A549 treated with DMSO at 1 μM for 4 hours (cell line): ENCODE measurements at places on chromosomes 1 and 21. TPM values are rescaled to one million over a fixed set of nuclear protein-coding genes. Genes with fewer than 3 reads are reported as not detected.

The COA7 gene
- total RNA-seq = 19.4 to 25.1 TPM (median 24.6 TPM) in 5 replicates

The HNRNPR gene
- total RNA-seq = 155 to 185 TPM (median 178 TPM) in 5 replicates

The FTCD gene
- 0.08 to 0.16 TPM in 2 of 5 replicates, not detected in the others for total RNA-seq

The PIGR gene
- 0.23 TPM in 1 of 5 replicates, not detected in the others for total RNA-seq

The SIK1 gene
- total RNA-seq = 9.8 to 19.2 TPM (median 16.6 TPM) in 5 replicates

The SRSF11 gene
- total RNA-seq = 74.3 to 86.3 TPM (median 80.3 TPM) in 5 replicates

The KPRP gene
- not detected in 5 replicates for total RNA-seq

The CLK2 gene
- total RNA-seq = 18.1 to 31.1 TPM (median 29.0 TPM) in 5 replicates

The OR2M4 gene
- total RNA-seq = not detected in 5 replicates

The RAVER2 gene
- 4.7 to 5.9 TPM (median 5.5 TPM) in 5 replicates for total RNA-seq

The EPHX1 gene
- 210 to 252 TPM (median 236 TPM) in 5 replicates for total RNA-seq

The SAMD13 gene
- total RNA-seq = 0.24 to 0.69 TPM (median 0.31 TPM) in 5 replicates

The GFI1 gene
- total RNA-seq = 0.14 to 0.38 TPM (median 0.23 TPM) in 5 replicates

The C1orf146 gene
- total RNA-seq = not detected in 5 replicates

The KCNE2 gene
- not detected in 5 replicates for total RNA-seq

The CD52 gene
- total RNA-seq = not detected in 5 replicates

The AMPD1 gene
- total RNA-seq = not detected in 5 replicates

The OR2L5 gene
- total RNA-seq = not detected in 5 replicates

The CC2D1B gene
- 14.6 to 21.7 TPM (median 17.4 TPM) in 5 replicates for total RNA-seq

The SPRR2E gene
- not detected in 5 replicates for total RNA-seq

The TRAPPC10 gene
- 14.6 to 17.3 TPM (median 16.6 TPM) in 5 replicates for total RNA-seq

The SLC19A1 gene
- 18.2 to 24.9 TPM (median 23.1 TPM) in 5 replicates for total RNA-seq

The VSIG8 gene
- 0.06 to 0.07 TPM in 2 of 5 replicates, not detected in the others for total RNA-seq
